Adrenal gland (tissue), 19 donors: ENCODE measurements at places on chromosomes 12 and 14. TPM values are rescaled to one million over a fixed set of nuclear protein-coding genes. Genes with fewer than 3 reads are reported as not detected.

- no peak overlapping the region for H3K27ac ChIP-seq
- H3K4me3 ChIP-seq = no peak overlapping the region
- DNase-seq = no peak
- peaks cover 24% of the 10 kb centered on the region for H3K4me1 ChIP-seq
Measured at GRCh38 chr12:1573960-1574864, 20.2 kb downstream of the FBXL14 start.

GRCh38 chr12:123807002-123807401 is 44.9 kb downstream of the DNAH10 start:
- no peak overlapping the region for H3K27ac ChIP-seq
- no peaks in the 10 kb centered on the region for H3K27me3 ChIP-seq
- H3K36me3 ChIP-seq = no peaks in the 10 kb centered on the region

GRCh38 chr14:103402695-103403094 is 17.5 kb downstream of the MARK3 start:
- no peak overlapping the region for H3K4me3 ChIP-seq
- peak overlapping the region; percentile 6 for H3K27ac ChIP-seq
- peaks cover 19% of the 10 kb centered on the region for H3K36me3 ChIP-seq

GRCh38 chr12:71704920-71705319 is 19.0 kb downstream of the TMEM19 start:
- no peaks in the 10 kb centered on the region for H3K4me1 ChIP-seq
- H3K36me3 ChIP-seq = no peaks in the 10 kb centered on the region
- no peak overlapping the region for H3K4me3 ChIP-seq
- H3K27ac ChIP-seq = no peak overlapping the region
- DNase-seq = no peak

GRCh38 chr14:65686761-65687160 is 274.2 kb downstream of the FUT8 start:
- H3K36me3 ChIP-seq = no peaks in the 10 kb centered on the region
- H3K27ac ChIP-seq = no peak overlapping the region
- no peaks in the 10 kb centered on the region for H3K4me1 ChIP-seq
- H3K4me3 ChIP-seq = no peak overlapping the region
- DNase-seq = no peak

The C14orf132 gene
- polyA plus RNA-seq = 14.8 TPM

- no peak overlapping the region for H3K27ac ChIP-seq
- H3K4me1 ChIP-seq = peaks cover 3% of the 10 kb centered on the region
- H3K36me3 ChIP-seq = no peaks in the 10 kb centered on the region
- DNase-seq = no peak
- H3K27me3 ChIP-seq = no peaks in the 10 kb centered on the region
Measured at GRCh38 chr14:59311723-59312122, 123.3 kb downstream of the DAAM1 start.

The NELL2 gene
- 10.8 TPM for polyA plus RNA-seq

- H3K36me3 ChIP-seq = no peaks in the 10 kb centered on the region
- no peak overlapping the region for H3K4me3 ChIP-seq
- H3K4me1 ChIP-seq = no peaks in the 10 kb centered on the region
- no peak for DNase-seq
Measured at GRCh38 chr14:55802986-55803872, 223.2 kb downstream of the KTN1 start.

DNA sequence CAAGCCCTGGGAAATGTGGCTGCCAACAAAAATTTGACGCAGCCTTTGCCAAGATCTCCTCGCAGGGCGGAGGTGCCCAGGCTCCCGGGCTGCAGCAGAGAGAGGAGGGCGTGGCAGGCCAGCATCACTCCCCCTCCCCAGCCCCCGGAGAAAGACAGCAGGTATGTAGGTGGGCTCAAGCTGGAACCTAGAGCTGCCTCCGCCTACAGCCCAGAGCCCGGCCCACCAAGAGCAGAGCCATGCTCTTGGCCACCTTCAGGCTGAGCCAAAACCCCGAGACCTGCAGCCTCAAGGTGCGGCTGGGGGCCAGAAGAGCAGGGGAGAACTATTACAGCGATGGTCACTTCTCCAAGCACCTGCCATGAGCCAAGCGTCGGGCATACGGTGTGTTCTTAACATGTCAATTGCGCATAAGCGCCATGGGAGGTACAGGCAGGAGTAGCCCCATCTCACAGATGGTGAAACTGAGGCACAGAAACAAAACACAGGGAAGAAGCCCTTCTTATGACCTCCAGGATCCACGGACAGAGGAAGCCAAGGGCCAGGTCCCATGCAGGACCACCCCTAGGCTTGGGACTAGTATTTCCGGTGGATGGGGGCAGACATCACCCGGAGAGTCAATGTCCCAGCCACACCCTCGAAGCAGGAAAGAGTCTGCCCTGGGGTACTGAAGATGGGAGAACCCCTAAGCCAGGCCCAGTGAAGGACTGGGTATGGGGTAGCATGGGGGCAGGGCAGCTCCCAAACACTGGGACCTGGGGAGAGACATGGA is 109.0 kb downstream of the NCOR2 start:
- peaks cover 34% of the 10 kb centered on the region for H3K36me3 ChIP-seq
- H3K4me1 ChIP-seq = peaks cover 40% of the 10 kb centered on the region
- DNase-seq = no peak
- no peak overlapping the region for H3K4me3 ChIP-seq

GRCh38 chr12:109058773-109059172 is 6.4 kb downstream of the USP30 start:
- H3K4me1 ChIP-seq = peaks cover 6% of the 10 kb centered on the region
- peaks cover 25% of the 10 kb centered on the region for H3K36me3 ChIP-seq
- no peak overlapping the region for H3K27ac ChIP-seq
- no peaks in the 10 kb centered on the region for H3K27me3 ChIP-seq

The SYT1 gene
- polyA plus RNA-seq = 21.9 TPM

- no peak overlapping the region for H3K4me3 ChIP-seq
- H3K4me1 ChIP-seq = no peaks in the 10 kb centered on the region
- no peak overlapping the region for H3K27ac ChIP-seq
- no peak for DNase-seq
- no peaks in the 10 kb centered on the region for H3K36me3 ChIP-seq
Measured at GRCh38 chr12:130177635-130178242, 15.5 kb downstream of the FZD10 start.

The SVOP gene
- polyA plus RNA-seq = 0.20 TPM

DNA sequence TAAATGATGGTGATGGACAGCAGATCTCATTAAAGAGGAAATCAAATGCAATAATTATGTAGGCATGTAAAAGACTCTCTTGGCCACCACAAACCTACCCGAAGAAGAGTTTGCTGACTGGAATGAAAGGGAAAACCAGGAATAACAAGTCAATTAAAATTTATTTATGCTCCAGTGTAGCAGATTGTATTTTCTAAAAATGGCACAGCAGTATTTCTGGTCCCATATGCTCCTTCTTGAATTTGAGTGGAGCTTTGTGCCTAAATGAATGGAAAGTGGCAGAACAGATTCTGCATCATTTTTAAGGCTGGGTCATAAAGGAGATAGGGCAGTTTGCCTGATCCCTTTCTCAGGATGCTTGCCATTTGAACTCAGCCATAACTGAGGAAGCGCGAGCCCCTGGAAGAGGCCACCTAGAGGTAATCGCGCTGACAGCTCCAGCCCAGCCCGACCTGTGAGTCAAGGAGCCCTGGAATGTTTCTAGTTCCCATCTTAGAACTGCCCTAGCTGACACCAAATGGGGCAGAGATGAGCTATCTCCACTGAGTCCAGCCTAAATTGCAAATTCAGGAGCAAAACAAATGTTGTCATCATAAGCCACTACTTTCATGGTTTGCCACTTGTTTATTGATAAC is 229.2 kb upstream of the TMTC1 start:
- H3K36me3 ChIP-seq = no peaks in the 10 kb centered on the region
- no peak for DNase-seq
- no peaks in the 10 kb centered on the region for H3K27me3 ChIP-seq
- no peak overlapping the region for H3K4me3 ChIP-seq
- H3K27ac ChIP-seq = no peak overlapping the region

- no peak overlapping the region for H3K4me3 ChIP-seq
- no peaks in the 10 kb centered on the region for H3K27me3 ChIP-seq
- no peak for DNase-seq
- no peak overlapping the region for H3K27ac ChIP-seq
- H3K4me1 ChIP-seq = peaks cover 13% of the 10 kb centered on the region
Measured at GRCh38 chr14:67239582-67239981, 1.7 kb upstream of the PALS1 start.

GRCh38 chr14:97328743-97329142 is 531.6 kb downstream of the VRK1 start:
- no peak overlapping the region for H3K27ac ChIP-seq
- no peak overlapping the region for H3K4me3 ChIP-seq
- no peaks in the 10 kb centered on the region for H3K36me3 ChIP-seq
- no peaks in the 10 kb centered on the region for H3K4me1 ChIP-seq

DNA sequence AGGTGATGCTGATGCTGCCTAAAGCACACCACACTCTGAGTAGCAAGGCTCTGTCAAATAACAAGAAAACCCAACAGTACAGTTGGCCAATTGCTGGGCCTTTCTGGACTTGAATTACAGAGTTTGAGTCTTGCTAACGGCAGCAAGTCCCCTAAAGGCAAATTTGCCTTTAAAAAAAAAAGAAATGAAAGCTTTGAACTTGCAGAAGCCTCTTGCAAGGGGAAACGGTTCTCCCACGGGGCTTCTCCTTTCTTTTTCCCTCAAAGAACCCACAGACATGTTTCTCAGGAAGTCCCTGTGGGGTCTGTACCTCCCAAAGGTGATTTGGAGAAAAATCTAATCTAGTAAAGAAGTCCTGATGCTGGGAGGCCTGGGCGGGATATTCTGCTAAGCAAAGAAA is 191.3 kb upstream of the MYL2 start:
- H3K4me3 ChIP-seq = no peak overlapping the region
- no peak for DNase-seq
- H3K27ac ChIP-seq = no peak overlapping the region
- H3K4me1 ChIP-seq = no peaks in the 10 kb centered on the region
- H3K36me3 ChIP-seq = no peaks in the 10 kb centered on the region

DNA sequence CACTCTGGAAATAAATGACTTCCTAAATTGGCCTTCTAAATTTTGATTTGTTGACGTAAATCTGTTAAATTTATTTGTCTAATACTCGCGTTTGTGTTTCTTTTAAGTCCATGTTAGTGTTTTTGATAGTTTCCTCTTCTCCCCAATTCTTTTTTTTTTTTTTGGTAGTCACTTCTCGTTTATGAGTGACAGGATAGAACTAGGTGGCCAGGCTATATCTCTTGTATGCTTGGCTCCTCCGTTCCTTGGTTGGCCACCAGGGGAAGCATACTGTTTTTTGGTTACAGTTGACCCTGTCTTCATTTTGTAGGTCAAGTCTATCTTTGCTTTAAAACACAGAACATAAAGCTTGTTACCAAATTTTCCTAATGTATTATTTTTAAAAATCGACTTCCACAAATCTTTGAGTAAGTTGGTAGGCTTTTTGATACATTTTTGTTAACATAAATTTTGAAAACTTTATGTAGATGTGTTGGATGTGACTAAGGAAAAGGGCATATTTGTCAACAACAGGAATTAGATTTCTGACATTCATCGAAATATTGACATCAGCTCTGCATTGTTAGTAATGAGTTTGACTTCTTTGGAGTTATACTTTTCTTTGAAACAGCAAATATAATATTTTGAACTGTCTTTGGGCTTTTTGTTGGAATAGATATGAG is 2.2 kb downstream of the RCOR1 start:
- no peak overlapping the region for H3K27ac ChIP-seq
- no peaks in the 10 kb centered on the region for H3K36me3 ChIP-seq
- no peaks in the 10 kb centered on the region for H3K27me3 ChIP-seq
- H3K4me3 ChIP-seq = peak overlapping the region; percentile 96
- H3K4me1 ChIP-seq = peaks cover 5% of the 10 kb centered on the region
- peak; percentile 54 for DNase-seq

DNA sequence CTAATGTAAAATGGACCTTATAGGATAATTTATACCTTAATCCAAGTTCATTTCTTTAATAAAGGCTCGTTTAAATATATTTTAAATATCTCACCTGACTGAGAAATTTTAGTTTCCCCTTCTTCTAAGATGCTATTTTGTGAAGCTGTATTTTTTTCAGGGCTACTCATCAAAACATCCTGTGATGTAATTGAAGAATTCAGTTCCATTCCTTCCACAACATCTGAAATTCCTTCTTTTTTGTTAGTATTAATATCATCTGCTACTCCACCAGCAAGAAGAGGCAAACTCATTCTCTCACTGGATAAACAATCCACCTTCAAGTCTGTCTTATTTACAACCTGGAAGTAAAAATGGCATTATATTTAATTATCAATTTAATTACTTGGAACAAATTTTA is 22.5 kb downstream of the LGALS3 start:
- H3K27me3 ChIP-seq = no peaks in the 10 kb centered on the region
- H3K4me1 ChIP-seq = no peaks in the 10 kb centered on the region
- no peak overlapping the region for H3K27ac ChIP-seq
- no peaks in the 10 kb centered on the region for H3K36me3 ChIP-seq
- DNase-seq = no peak

GRCh38 chr12:64173456-64173855 is 48.6 kb downstream of the KICS2 start:
- no peaks in the 10 kb centered on the region for H3K36me3 ChIP-seq
- no peak overlapping the region for H3K4me3 ChIP-seq
- H3K4me1 ChIP-seq = peaks cover 11% of the 10 kb centered on the region
- DNase-seq = no peak
- no peaks in the 10 kb centered on the region for H3K27me3 ChIP-seq

DNA sequence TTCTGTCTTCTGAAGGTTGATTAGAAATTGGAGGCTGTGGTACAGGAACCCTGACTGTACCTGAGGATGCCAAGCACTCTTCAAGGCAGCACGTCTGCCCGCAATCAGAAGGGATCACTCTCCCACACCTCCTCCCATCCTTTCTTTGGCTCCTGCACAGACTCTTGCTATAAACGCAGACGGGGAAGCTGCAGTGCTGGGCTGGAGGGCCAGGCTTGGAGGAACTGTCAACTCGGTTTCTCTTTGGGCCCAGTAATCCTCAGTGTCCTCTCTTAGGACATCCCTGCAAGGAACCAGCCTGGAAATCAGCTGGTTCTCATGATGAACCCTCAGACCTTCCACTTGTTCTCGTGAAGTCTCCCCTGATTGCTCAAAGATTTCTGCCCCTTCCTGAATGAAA is 201.4 kb downstream of the ADGRD1 start:
- no peak overlapping the region for H3K27ac ChIP-seq
- H3K36me3 ChIP-seq = no peaks in the 10 kb centered on the region
- no peak for DNase-seq

- DNase-seq = no peak
- H3K27ac ChIP-seq = no peak overlapping the region
- no peaks in the 10 kb centered on the region for H3K36me3 ChIP-seq
- H3K4me1 ChIP-seq = no peaks in the 10 kb centered on the region
- H3K27me3 ChIP-seq = no peaks in the 10 kb centered on the region
- H3K4me3 ChIP-seq = no peak overlapping the region
Measured at GRCh38 chr12:18057051-18057450, 32.9 kb downstream of the RERGL start.

The PLCZ1 gene
- polyA plus RNA-seq = not detected

GRCh38 chr14:32683679-32684078 is 255.0 kb upstream of the NPAS3 start:
- H3K36me3 ChIP-seq = no peaks in the 10 kb centered on the region
- no peak for DNase-seq
- no peaks in the 10 kb centered on the region for H3K4me1 ChIP-seq
- no peaks in the 10 kb centered on the region for H3K27me3 ChIP-seq

The RARG gene
- 9.2 TPM for polyA plus RNA-seq

DNA sequence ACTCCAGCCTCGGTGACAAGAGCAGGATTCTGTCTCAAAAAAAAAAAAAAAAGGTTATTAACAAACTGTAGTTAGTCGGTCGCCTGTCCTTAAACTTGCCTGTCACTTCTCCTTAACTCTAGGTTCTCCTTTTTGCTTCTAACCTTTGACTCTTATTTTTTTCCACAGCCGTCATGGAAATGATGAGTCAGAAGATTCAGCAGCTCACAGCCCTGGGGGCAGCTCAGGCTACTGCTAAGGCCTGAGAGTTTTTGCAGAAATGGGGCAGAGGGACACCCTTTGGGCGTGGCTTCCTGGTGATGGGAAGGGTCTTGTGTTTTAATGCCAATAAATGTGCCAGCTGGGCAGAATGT is 418 bp upstream of the MYG1 start:
- H3K27me3 ChIP-seq = no peaks in the 10 kb centered on the region
- DNase-seq = peak; percentile 72
- no peaks in the 10 kb centered on the region for H3K36me3 ChIP-seq
- peak overlapping the region; percentile 60 for H3K27ac ChIP-seq
- peak overlapping the region; percentile 84 for H3K4me3 ChIP-seq
- H3K4me1 ChIP-seq = peaks cover 12% of the 10 kb centered on the region
